ENCODE measurements at places on chromosomes 2 and 18. TPM values are rescaled to one million over a fixed set of nuclear protein-coding genes. Genes with fewer than 3 reads are reported as not detected.

DNA sequence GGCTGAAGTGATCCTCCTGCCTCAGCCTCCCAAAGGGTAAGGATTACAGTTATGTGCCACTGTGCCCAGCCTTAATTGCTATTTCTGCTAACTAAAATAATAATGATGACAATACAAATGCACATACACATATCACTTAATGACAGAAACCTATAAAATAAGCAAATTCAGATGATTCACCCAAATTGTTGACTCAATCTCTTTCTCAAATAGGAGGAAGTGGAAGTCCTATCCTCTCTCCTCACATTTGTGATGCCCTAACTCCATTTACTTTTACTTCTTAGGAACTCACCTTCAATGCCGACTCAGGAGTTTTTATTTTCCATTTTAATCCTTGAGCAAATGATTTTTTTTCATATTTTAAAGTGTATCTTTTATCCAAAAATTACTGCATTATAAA lies 24.5 kb upstream of the RAPH1 start:
- H3K27me3 ChIP-seq: no peaks in the 10 kb centered on the region
- H3K27ac ChIP-seq: no peak overlapping the region
- H3K36me3 ChIP-seq: no peaks in the 10 kb centered on the region
- peaks cover 8% of the 10 kb centered on the region for H3K4me1 ChIP-seq

- H3K4me1 ChIP-seq: peaks cover 18% of the 10 kb centered on the region
- no peak overlapping the region for H3K27ac ChIP-seq
- no peak overlapping the region for H3K4me3 ChIP-seq
- DNase-seq: peak; percentile 27
These were observed 103.7 kb downstream of the BIN1 start for GRCh38 chr2:127003070-127003800.

DNA sequence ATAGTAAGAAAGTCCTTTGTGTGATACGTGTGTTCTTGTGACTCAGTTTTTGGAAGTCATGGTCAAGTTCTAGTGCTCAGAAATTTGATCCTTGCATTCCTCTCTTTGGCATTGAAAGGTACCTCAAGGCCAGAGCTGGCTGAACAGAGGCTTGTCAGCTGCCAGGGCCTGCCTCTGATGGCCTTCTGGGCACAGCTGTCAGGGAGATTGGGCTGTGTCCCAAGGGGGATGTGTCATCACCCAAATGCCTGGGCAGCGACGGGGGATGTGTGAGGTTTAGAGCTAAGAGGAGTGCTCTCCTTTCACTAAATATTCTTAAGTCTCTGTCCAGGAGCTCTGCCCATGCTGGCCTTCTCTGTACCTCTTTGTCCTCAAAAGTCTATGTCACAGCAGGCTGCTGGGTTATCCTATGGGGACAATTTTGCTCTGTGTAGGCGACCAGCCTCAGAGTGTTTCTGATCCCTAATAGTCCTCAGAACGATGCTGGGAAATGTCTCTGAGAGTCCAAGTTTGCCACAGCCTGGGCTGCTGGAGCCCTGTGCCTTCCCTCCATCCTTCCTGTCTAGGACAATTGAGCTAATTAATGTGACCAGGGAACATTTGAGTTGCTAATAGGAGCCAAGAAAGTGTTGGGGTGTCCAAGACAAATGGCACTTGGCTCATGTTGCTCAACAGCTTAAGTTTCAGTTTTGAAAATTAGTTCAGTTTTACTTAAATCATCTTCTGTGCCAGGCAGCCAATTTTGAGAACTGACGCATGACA lies 115.4 kb upstream of the ZNF521 start:
- H3K4me3 ChIP-seq: no peak overlapping the region
- DNase-seq: peak; percentile 37
- H3K27me3 ChIP-seq: no peaks in the 10 kb centered on the region
- no peaks in the 10 kb centered on the region for H3K36me3 ChIP-seq

- H3K27me3 ChIP-seq: no peaks in the 10 kb centered on the region
These were observed 60.1 kb upstream of the ROCK2 start for GRCh38 chr2:11404376-11405073.

DNA sequence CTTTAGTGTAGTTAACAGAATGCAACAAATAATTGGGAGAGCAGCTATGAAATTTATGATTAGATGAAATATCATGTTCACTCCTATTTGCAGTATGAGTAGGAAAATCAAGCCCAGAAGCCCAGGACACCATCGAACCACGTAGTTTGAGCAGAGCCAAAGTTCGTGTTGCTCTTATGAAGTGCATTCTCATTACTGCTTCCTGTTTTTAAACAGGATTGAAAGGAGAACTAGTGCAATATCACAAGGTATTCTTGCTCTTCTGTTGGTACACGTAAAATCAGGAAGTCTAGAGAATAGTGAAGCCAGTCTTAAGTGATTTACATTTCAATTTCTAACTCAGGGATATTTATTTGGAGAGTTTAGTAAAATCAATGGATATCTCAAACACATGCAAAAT lies 21.1 kb downstream of the ARHGAP15 start:
- no peak overlapping the region for H3K27ac ChIP-seq
- H3K4me3 ChIP-seq: no peak overlapping the region
- no peaks in the 10 kb centered on the region for H3K27me3 ChIP-seq
- H3K4me1 ChIP-seq: no peaks in the 10 kb centered on the region
- H3K36me3 ChIP-seq: no peaks in the 10 kb centered on the region
- no peak for DNase-seq

DNA sequence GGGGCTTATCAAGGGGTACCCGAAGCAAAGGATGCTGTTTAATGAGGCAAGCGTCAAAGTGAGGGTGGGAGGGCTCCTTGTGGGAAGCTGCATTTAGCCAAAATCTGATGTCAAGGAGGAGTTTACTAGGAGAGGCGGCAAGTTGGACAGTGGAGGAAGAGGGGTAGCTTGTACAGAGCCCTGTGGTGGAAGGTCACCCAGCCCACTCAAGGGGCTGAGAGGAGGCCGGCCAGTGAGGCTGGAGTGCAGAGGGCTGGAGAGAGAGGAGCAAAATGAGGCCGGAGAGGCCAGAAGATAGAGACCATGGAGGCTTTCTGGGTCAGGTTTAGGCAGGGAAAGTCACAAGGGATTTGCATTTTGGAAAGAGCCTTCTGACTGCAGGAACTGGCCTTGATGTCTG lies 49.5 kb downstream of the ASB1 start:
- no peak overlapping the region for H3K4me3 ChIP-seq
- no peak overlapping the region for H3K27ac ChIP-seq
- peaks cover 6% of the 10 kb centered on the region for H3K36me3 ChIP-seq

GRCh38 chr2:236735825-236736238 lies 166.2 kb downstream of the ACKR3 start:
- H3K4me3 ChIP-seq: no peak overlapping the region
- DNase-seq: no peak
- H3K4me1 ChIP-seq: peaks cover 11% of the 10 kb centered on the region
- no peaks in the 10 kb centered on the region for H3K36me3 ChIP-seq

DNA sequence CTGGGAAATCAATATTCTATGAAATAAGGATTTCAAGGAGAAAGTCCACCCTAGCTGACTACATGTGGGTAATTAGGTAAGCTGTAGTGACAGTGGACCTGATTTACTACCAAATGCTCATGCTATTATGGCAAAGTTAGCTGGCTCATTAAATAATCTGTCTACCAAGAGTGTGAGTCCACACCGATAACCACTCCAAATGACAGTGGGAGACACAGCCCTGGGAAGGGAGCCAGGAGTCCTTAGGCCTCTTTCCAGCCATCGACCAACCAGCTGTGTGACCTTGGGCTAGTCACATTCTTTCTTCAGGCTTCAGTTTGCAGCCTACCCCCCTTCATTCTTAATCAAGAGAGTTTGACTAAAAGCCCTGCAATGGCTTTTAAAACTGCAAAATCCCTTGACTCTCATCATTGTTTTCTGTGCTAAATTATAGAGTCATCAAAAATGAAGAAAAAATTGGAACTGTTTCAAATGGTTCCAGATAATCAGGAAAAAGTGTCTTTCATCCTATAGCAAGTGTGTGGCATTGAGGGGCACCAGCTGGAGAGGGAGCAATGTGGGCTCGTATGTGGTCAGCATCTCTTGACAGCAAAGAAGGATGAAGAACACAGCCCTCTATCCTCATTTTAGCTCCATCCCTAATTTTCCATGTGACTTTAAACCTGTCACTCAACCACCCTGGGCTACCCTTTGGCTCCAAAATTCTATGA lies 45.6 kb upstream of the SLC14A2 start:
- H3K36me3 ChIP-seq: no peaks in the 10 kb centered on the region
- DNase-seq: no peak
- no peaks in the 10 kb centered on the region for H3K27me3 ChIP-seq
- no peak overlapping the region for H3K27ac ChIP-seq
- H3K4me1 ChIP-seq: no peaks in the 10 kb centered on the region

DNA sequence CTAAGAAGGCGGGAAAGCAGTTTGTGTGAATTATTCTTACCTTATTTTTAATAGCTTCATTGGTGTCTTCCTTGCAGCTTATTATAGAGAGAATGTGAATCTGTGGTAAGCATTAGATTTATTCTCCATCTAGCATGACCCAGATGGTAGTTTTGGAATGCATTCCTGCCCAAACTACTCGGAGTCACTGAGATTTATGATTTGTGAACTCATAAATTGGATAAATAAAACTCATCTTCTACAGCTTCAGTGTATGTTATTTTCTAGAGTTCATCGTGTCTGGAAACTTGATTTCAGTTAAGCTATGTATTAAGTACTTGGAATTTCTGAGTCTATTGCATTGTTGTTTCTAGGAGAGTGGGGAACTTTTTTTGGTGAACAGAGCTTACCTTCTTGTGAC lies 170.5 kb downstream of the FAM210A start:
- DNase-seq: no peak
- no peaks in the 10 kb centered on the region for H3K27me3 ChIP-seq
- H3K4me3 ChIP-seq: no peak overlapping the region
- no peaks in the 10 kb centered on the region for H3K4me1 ChIP-seq
- no peaks in the 10 kb centered on the region for H3K36me3 ChIP-seq

- no peaks in the 10 kb centered on the region for H3K36me3 ChIP-seq
- no peak overlapping the region for H3K4me3 ChIP-seq
- no peak overlapping the region for H3K27ac ChIP-seq
- no peak for DNase-seq
- no peaks in the 10 kb centered on the region for H3K27me3 ChIP-seq
These were observed 248.3 kb downstream of the TTC32 start for GRCh38 chr2:19653509-19653908.

DNA sequence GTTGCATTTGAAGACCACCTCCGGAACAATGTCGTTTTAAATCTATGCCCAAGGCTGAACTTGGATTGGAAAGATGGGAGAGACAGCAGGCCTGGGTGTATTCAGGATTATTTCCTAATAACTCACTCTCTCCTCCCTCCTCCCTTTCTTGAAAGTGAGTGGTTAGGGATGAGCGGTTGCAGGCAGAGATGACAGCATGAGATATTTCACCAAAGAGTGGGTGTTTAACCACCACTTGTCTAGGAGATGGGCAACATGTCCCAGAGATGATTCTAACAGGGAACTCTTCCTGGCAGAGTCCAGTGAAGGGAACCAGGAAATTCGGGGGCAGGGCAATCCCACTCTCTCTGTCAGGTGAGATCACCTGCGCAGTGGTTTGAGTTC lies 123.2 kb downstream of the KCTD1 start:
- no peak for DNase-seq
- H3K4me1 ChIP-seq: no peaks in the 10 kb centered on the region
- H3K36me3 ChIP-seq: no peaks in the 10 kb centered on the region
- no peaks in the 10 kb centered on the region for H3K27me3 ChIP-seq
- H3K4me3 ChIP-seq: no peak overlapping the region

GRCh38 chr2:64679673-64680425 lies 26.1 kb upstream of the SERTAD2 start:
- H3K36me3 ChIP-seq: no peaks in the 10 kb centered on the region
- no peak overlapping the region for H3K4me3 ChIP-seq
- H3K27me3 ChIP-seq: no peaks in the 10 kb centered on the region
- DNase-seq: no peak

DNA sequence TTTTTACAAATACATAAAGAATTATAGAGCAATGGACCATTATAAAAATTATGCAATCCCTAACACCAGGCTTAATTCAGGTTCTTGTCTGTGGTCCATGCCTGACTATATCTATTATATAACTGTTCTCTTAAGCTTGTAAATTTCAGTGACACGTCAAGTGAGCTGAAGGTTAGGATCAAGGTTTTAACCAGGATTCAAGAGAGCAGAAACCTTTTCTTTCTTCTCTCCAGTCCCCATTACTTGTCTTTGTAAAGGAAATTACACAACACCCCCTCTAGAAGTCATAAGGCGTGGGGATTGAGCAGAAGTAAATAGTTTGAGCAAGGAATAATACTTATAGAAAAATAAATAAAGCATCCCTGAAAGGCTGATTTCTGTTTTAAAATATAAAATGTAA lies 122.0 kb downstream of the ZNF521 start:
- H3K36me3 ChIP-seq: peaks cover 14% of the 10 kb centered on the region
- DNase-seq: no peak
- no peak overlapping the region for H3K4me3 ChIP-seq
- no peak overlapping the region for H3K27ac ChIP-seq
- H3K27me3 ChIP-seq: no peaks in the 10 kb centered on the region

GRCh38 chr2:113133704-113134598 lies 6.6 kb downstream of the IL1RN start:
- no peaks in the 10 kb centered on the region for H3K27me3 ChIP-seq
- no peak overlapping the region for H3K27ac ChIP-seq
- DNase-seq: no peak
- no peak overlapping the region for H3K4me3 ChIP-seq
- H3K4me1 ChIP-seq: no peaks in the 10 kb centered on the region
- H3K36me3 ChIP-seq: no peaks in the 10 kb centered on the region

DNA sequence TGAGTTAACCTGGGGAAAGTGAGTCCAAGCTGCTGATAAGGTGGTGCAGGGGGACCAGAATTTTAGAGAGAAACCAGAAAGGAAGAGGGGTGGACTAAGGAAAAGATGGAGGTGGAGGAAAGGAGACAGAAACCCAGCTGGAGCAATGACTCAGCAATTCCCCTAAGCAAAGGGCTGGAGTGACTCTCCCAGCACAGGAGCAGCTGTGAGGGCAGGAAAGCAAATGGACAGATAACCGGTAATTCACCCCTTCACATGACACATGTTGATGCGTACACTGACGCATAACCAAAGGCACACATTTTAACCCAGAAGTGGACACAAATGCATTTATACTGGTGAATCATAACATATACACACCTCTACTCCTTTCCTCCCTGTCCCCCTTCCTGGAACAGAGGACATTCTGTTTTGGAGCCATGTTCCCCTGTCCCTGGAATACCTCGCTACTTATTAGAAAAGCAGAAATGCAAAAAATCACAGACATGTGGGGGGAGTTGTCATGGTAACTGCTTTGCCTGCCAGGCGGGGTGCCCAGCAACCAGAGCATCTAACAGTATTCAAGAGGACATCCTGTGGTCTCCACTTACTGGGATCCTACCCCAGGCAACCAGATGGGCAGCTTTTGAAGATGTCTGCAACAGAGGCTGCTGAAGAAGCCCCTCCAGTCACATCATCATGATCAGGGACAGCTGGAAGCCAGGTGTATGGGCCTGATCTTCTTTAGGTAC lies 4.7 kb downstream of the CDK5R2 start:
- no peak overlapping the region for H3K27ac ChIP-seq
- H3K36me3 ChIP-seq: no peaks in the 10 kb centered on the region
- peaks cover 27% of the 10 kb centered on the region for H3K4me1 ChIP-seq
- H3K27me3 ChIP-seq: peaks cover 67% of the 10 kb centered on the region
- H3K4me3 ChIP-seq: peak overlapping the region; percentile 56
- DNase-seq: peak; percentile 48

GRCh38 chr2:8633735-8634313 lies 48.0 kb upstream of the ID2 start:
- no peak overlapping the region for H3K27ac ChIP-seq
- peaks cover 31% of the 10 kb centered on the region for H3K4me1 ChIP-seq
- no peak for DNase-seq
- H3K4me3 ChIP-seq: no peak overlapping the region

DCDC2C gene
- not detected for total RNA-seq

SERPINB11 gene
- total RNA-seq: not detected

INO80D gene
- total RNA-seq: 11.3 TPM

TOGARAM2 gene
- 0.62 TPM for total RNA-seq

TGFA gene
- not detected for total RNA-seq

SERPINB10 gene
- not detected for total RNA-seq

HMSD gene
- 0.88 TPM for total RNA-seq

RAB6C gene
- not detected for total RNA-seq

C2orf78 gene
- total RNA-seq: 0.06 TPM

ACADL gene
- total RNA-seq: 0.09 TPM
